ENCODE measurements at places on chromosomes 4 and X.

DNA sequence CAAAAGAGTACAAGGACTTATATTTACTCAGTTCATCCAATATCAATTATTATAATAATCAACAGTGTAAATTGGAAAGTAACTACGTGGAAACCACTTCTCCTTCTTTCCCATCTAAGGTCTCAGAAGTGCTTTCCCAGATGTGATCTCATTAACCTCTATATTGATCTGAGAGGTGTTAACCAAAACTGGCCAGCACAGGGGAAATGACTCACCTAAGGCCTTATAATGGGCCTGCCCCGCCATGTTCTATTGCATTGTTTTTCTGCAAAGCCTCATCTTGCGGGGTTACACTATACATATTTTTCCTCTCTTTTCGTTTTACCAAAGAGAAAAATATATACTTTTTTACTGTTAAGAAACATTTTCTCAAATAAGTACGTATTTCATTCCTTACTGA, 20.5 kb downstream of the RAB40A start:
- no peak overlapping the region for H3K27ac ChIP-seq
- no peak for DNase-seq
- H3K4me1 ChIP-seq, result no peaks in the 10 kb centered on the region
- no peak overlapping the region for H3K4me3 ChIP-seq

DNA sequence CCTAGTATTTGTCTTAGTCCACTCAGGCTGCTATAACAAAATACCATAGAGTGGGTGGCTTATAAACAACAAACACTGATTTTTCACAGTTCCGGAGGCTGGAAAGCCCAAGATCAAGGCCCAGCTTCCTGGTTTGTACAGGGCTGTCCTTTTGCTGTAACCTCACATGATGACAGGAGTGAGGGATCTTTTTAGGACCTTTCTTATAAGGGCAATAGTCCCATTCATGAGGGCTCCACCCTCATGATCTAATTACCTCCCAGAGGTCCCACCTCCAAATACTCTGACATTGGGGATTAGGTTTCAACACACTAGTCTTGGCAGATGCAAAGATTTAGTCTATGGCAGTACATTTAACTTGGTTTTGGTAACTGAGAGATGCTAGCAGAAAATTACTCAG, 20.9 kb downstream of the GPAT3 start:
- DNase-seq, result no peak
- no peak overlapping the region for H3K27ac ChIP-seq
- no peaks in the 10 kb centered on the region for H3K36me3 ChIP-seq

DNA sequence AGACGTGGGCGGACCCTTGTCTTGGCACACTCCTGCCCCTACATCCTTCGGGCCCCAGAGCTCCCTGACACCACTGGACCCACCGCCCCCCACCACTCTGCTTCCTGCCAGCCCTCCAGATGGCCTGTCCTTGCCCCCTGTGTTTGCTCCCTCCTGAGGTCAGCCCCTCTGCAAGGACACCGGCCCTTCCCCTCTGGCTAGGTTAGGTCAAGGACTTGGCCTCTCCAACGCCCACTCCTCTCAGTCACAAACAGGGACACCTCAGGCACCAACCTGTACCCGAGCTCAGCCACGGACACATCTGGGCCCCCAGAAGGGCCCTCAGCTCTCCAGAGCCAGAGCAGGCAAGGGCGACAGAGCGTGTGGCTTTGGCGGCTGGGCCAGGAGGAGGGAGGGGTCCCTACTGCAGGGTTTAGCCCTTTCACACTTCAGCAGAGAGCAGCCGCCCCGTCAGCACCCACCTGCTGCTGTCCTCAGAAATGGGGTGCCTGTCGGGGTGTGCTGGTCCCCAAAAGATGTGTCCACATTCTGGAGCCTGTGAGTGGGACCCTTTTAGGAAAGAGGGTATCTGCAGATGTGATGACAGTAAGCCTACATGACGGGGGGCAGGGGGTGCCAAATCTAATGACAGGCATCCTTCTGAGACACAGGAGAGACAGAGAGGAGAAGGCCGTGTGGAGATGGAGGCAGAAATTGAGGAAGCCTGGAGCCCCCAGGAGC, 23.5 kb upstream of the DUSP9 start:
- no peak overlapping the region for H3K4me3 ChIP-seq
- no peak for DNase-seq
- no peaks in the 10 kb centered on the region for H3K27me3 ChIP-seq
- H3K4me1 ChIP-seq, result no peaks in the 10 kb centered on the region
- H3K36me3 ChIP-seq, result no peaks in the 10 kb centered on the region

DNA sequence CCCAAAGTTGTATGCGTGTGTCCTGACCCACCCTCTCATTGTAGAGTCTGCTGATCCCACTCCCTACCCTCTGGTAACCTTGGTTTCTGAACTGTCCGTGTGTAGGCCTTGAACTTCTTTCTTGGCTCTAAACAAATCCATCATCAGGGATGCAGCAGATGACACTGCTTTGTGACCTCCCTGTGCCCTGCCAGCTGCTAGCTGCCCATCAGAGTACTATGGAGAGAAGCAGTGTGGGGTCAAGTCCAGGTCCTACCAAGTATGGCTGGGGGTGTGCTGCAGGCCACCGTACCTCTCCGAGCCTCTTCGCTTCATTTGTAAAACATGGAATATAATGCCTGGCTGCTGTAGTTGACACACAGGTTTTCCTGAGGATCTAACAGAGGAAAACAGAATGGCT, 183.5 kb upstream of the RBPJ start:
- H3K27ac ChIP-seq, result no peak overlapping the region
- no peak for DNase-seq
- H3K36me3 ChIP-seq, result peaks cover 2% of the 10 kb centered on the region
- H3K4me3 ChIP-seq, result no peak overlapping the region

GRCh38 chr4:123649645-123650391, 253.2 kb downstream of the SPRY1 start:
- no peaks in the 10 kb centered on the region for H3K4me1 ChIP-seq
- H3K27ac ChIP-seq, result no peak overlapping the region
- H3K27me3 ChIP-seq, result peaks cover 2% of the 10 kb centered on the region
- H3K36me3 ChIP-seq, result no peaks in the 10 kb centered on the region
- H3K4me3 ChIP-seq, result no peak overlapping the region

DNA sequence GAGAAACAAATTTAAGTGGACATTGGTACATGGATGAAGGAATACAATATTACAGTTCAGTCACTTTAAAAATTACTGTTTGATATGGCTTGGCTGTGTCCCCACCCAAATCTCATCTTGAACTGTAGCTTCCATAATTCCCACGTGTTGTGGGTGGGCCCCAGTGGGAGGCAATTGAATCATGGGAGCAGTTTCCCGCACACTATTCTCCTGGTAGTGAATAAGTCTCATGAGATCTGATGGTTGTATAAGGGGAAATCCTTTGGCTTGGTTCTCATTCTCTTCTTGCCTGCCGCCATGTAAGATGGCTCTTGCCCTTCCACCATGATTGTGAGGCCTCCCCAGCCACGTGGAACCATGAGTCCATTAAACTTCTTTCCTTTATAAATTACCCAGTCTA, 804.2 kb upstream of the FRG1 start:
- H3K4me3 ChIP-seq, result no peak overlapping the region
- H3K27ac ChIP-seq, result no peak overlapping the region
- no peaks in the 10 kb centered on the region for H3K27me3 ChIP-seq
- H3K36me3 ChIP-seq, result no peaks in the 10 kb centered on the region

DNA sequence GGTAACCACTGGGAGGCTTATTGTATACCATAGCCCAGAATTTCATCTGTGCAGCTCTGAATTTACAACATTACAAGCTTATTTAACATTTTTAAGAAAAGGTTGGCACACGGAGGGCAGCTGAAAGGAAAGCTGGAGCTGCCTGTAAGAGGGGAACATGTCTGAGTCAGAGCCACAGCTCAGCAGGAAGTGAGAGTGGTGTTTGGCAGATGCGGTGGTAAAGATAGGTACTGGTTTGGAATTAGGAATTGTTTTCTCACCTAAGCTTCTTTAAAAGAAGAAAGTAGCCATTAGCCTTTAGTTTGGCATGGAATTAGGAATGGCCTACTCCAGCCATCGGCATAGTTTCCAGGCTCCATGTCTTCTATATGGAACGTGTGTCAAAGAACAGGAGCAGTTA, 172.5 kb upstream of the ANXA3 start:
- no peaks in the 10 kb centered on the region for H3K27me3 ChIP-seq
- no peak overlapping the region for H3K4me3 ChIP-seq
- H3K36me3 ChIP-seq, result no peaks in the 10 kb centered on the region
- no peaks in the 10 kb centered on the region for H3K4me1 ChIP-seq
- H3K27ac ChIP-seq, result no peak overlapping the region

DNA sequence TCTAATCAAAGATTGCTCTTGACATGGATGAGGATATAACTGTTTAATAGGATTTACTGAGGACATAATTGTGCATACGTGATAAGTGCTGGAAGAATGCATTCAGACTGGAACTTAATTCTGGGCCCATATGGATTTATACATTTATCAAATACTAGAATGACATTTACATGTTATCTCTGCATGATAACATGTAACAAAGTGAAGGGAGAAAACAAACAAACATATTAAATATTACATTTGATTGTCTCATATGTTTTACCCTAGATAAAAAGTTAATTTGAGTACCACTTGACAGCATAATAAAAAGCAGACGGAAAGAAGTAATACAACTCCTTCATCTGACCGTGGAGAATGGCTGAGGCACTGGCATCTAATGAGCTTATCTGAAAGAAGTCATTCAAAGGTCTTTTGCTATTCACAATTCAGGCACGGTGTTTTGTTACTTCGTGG, 297.8 kb downstream of the PPP3CA start:
- H3K4me3 ChIP-seq, result no peak overlapping the region
- no peaks in the 10 kb centered on the region for H3K27me3 ChIP-seq
- H3K4me1 ChIP-seq, result peaks cover 18% of the 10 kb centered on the region
- DNase-seq, result no peak
- H3K27ac ChIP-seq, result no peak overlapping the region

DNA sequence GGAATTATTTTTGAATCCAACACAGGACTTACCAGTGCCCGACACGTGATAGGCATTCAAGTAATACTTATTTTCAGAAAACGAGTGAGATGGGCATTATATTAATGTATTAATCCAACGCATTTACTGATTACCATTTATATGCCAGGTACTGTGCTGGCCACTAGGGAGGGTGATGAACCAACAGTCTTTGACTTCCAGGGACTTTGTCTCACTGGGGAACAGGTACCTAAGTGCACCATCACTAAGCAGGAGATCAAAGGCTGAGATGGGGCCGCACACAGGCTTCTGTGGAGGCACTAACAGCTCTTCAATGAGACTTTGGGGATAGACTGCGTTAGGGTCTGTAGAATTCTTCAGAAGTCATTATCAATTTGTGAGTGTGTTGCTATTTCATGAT, 5.7 kb upstream of the TADA2B start:
- no peaks in the 10 kb centered on the region for H3K27me3 ChIP-seq
- DNase-seq, result no peak
- H3K4me1 ChIP-seq, result peaks cover 14% of the 10 kb centered on the region
- no peaks in the 10 kb centered on the region for H3K36me3 ChIP-seq
- no peak overlapping the region for H3K4me3 ChIP-seq

GRCh38 chr4:185722029-185722316, 90.0 kb downstream of the SORBS2 start:
- no peaks in the 10 kb centered on the region for H3K36me3 ChIP-seq
- no peak overlapping the region for H3K4me3 ChIP-seq
- H3K27me3 ChIP-seq, result peaks cover 1% of the 10 kb centered on the region
- H3K27ac ChIP-seq, result no peak overlapping the region

GRCh38 chrX:49072712-49073095, 1.1 kb downstream of the PRAF2 start:
- H3K4me3 ChIP-seq, result peak overlapping the region; percentile 77
- peaks cover 10% of the 10 kb centered on the region for H3K4me1 ChIP-seq
- H3K36me3 ChIP-seq, result peaks cover 5% of the 10 kb centered on the region

- H3K4me3 ChIP-seq, result peak overlapping the region; percentile 37
- H3K36me3 ChIP-seq, result no peaks in the 10 kb centered on the region
- H3K27ac ChIP-seq, result no peak overlapping the region
Observed at GRCh38 chrX:31266203-31267076, 194.6 kb upstream of the FTHL17 start.

- H3K27me3 ChIP-seq, result no peaks in the 10 kb centered on the region
- H3K4me1 ChIP-seq, result no peaks in the 10 kb centered on the region
- no peaks in the 10 kb centered on the region for H3K36me3 ChIP-seq
- no peak overlapping the region for H3K27ac ChIP-seq
- no peak for DNase-seq
- no peak overlapping the region for H3K4me3 ChIP-seq
Observed at GRCh38 chr4:188455062-188455752, 316.0 kb downstream of the TRIML1 start.

DNA sequence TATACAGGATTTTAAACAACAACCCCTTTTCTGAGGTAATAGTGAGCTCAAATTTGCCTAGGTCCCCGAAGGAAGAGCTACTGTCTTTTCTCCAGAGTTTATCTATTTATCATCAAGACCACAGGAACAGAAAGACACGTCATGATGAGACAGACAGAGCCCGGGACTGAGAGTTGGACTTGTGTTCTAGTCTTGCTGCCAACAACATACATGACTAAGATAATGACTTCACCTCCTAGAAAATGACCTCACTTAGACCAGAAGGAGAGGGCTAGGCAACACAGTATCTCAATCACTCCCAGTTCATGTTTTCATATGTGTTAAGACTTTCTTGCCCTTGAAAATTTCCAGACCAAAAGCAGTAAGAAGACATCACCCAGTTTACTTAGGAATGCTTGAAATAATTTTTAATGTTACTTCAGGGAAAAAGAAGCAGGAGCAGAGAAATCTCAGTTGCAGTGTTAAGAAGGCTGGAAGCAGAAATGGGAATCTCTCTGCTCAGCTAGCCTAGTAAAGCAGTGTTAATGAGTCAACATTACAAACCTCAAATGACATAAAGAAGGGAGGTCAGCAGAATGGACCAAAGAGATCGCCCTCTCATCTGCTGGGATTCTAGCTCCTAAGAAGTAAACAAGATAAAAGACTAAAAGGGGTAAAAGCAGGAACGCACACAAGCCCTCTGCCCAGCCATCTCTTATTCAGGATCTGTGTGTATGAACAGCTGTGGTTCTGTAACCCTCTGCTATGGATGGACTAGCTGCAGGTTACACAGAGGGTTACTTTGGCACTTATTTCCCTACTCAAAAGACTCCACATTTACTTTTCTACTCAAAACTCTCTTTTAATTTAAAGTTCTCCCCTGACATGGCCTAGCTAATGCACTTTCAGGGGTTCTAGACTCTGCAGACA, 24.8 kb downstream of the PDGFC start:
- H3K27ac ChIP-seq, result no peak overlapping the region
- no peak for DNase-seq
- H3K4me3 ChIP-seq, result no peak overlapping the region
- H3K4me1 ChIP-seq, result no peaks in the 10 kb centered on the region
- no peaks in the 10 kb centered on the region for H3K27me3 ChIP-seq

GRCh38 chr4:121472937-121473721, 92.3 kb upstream of the QRFPR start:
- H3K4me1 ChIP-seq, result peaks cover 3% of the 10 kb centered on the region
- no peak overlapping the region for H3K4me3 ChIP-seq
- DNase-seq, result no peak
- peaks cover 2% of the 10 kb centered on the region for H3K27me3 ChIP-seq
- no peak overlapping the region for H3K27ac ChIP-seq

- DNase-seq, result no peak
- H3K36me3 ChIP-seq, result no peaks in the 10 kb centered on the region
- H3K4me3 ChIP-seq, result no peak overlapping the region
- H3K4me1 ChIP-seq, result no peaks in the 10 kb centered on the region
- no peaks in the 10 kb centered on the region for H3K27me3 ChIP-seq
- H3K27ac ChIP-seq, result no peak overlapping the region
Observed at GRCh38 chrX:128992107-128992971, 531.0 kb downstream of the SMARCA1 start.

Data from activated CD4-positive, alpha-beta memory T cell treated with anti-CD3 and anti-CD28 coated beads for 36 hours (primary cell).